Suprapubic skin (tissue), 4 donors: ENCODE measurements at places on chromosomes 3 and 15.

GRCh38 chr15:64180235-64180824, 17.5 kb upstream of the PPIB start:
- no peak overlapping the region for H3K27ac ChIP-seq
- no peaks in the 10 kb centered on the region for H3K27me3 ChIP-seq
- DNase-seq: no peak
- no peak overlapping the region for H3K4me3 ChIP-seq
- H3K36me3 ChIP-seq: peaks cover 43% of the 10 kb centered on the region

- no peaks in the 10 kb centered on the region for H3K27me3 ChIP-seq
- peaks cover 41% of the 10 kb centered on the region for H3K4me1 ChIP-seq
- H3K27ac ChIP-seq: peak overlapping the region; percentile 97
- peaks cover 22% of the 10 kb centered on the region for H3K36me3 ChIP-seq
- H3K4me3 ChIP-seq: peak overlapping the region; percentile 90
Observed at GRCh38 chr3:48440590-48440958, 517 bp downstream of the TMA7 start.

GRCh38 chr15:40080847-40081246, 27.8 kb downstream of the BMF start:
- H3K4me1 ChIP-seq: peaks cover 31% of the 10 kb centered on the region
- DNase-seq: no peak
- no peaks in the 10 kb centered on the region for H3K36me3 ChIP-seq
- H3K4me3 ChIP-seq: peak overlapping the region; percentile 28
- no peaks in the 10 kb centered on the region for H3K27me3 ChIP-seq
- peak overlapping the region; percentile 73 for H3K27ac ChIP-seq

- no peaks in the 10 kb centered on the region for H3K36me3 ChIP-seq
- H3K4me1 ChIP-seq: peaks cover 7% of the 10 kb centered on the region
- DNase-seq: no peak
- H3K4me3 ChIP-seq: no peak overlapping the region
- no peak overlapping the region for H3K27ac ChIP-seq
Observed at GRCh38 chr3:193932136-193932535, 203.8 kb upstream of the HES1 start.

DNA sequence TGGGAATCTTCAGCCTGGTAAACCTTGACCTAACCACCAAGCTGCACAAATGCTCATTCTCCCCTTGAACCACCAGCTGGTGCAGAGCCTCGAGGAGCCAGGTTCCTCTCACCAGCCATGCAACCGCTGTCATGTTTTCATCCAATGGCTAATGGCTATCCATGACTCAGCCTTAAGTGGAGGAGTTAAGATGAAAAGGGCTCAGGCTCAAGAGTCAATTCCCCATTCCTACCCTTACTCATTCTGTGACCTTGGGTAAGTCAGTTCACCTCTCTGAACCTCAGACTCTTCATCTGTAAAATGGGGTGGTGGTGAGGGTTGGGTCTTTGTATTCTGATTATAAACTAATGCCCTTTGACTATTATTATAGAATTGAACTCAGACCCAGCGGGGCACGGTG, 515.6 kb downstream of the SHQ1 start:
- H3K27me3 ChIP-seq: peaks cover 5% of the 10 kb centered on the region
- no peak overlapping the region for H3K27ac ChIP-seq
- H3K36me3 ChIP-seq: no peaks in the 10 kb centered on the region
- H3K4me1 ChIP-seq: peaks cover 27% of the 10 kb centered on the region
- DNase-seq: no peak
- H3K4me3 ChIP-seq: no peak overlapping the region

DNA sequence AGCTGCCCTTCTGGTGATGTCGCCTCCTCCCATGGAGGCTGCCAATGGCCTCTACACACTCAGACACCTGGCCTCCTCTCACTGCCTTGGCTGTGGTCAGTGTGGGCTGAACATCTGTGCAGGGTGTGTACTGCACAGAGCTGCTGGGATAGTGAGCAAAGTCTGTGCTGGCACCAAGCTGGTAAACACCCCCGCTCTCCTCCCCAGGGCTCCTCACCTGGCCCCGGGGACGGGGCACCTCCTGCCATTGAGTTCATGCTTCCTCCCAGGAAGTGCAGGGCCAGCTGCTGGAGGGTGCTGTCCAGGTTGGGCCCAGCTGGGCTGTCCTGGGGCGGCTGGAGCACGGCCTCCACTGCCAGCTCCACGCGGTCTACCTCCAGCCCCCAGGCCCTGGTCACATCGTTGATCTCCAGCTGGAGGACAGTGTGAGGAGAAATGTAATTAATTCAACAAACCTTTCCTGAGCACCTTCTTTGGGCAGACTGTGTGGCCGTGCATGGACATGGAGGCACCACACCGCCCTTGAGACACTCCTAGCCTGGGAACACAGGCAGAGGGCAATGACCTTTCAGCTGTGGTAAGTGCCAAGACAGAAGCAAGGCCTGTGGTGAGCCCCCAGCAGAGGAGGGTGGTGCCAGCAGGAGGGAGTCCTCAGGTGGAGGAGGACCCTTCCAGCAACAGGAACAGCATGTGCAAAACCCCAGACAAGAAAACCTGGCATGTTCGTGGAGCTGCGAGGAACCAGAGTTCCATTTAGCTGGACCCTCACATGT, 6.8 kb downstream of the STOML1 start:
- peaks cover 92% of the 10 kb centered on the region for H3K4me1 ChIP-seq
- H3K27me3 ChIP-seq: no peaks in the 10 kb centered on the region
- peaks cover 11% of the 10 kb centered on the region for H3K36me3 ChIP-seq
